ENCODE measurements at places on chromosomes 12 and 14.

DNA sequence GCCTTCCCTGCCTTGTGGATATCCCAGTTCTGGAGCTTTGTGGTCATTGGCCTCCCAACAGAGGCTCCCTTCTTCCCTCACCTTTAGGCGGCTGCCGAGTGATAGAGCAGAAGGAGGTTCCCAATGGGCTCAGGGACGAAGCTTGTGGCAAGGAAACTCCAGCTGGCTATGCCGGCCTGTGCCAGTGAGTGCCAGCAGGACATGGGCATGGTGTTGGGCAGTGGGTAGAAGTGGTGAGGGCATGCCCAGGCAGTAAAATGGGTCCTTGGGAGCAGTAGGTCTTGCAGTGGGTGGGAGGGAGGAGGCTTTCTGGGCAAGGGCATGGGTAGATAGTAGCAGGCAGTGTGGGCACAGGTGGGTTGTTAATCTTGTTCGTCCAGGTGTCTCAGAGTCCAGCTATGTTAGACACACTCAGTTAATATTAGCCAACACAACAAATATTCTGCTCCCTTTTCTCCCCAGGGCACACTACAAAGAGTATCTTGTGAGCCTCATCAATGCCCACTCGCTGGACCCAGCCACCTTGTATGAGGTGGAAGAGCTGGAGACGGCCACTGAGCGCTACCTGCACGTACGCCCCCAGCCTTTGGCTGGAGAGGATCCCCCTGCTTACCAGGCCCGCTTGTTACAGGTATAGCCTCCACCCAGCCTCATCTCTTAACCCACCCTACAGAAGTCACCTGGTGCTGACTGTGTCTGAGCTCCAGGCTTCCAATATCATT, 1.1 kb upstream of the IRF9 start:
- H3K27me3 ChIP-seq: no peaks in the 10 kb centered on the region
- peaks cover 42% of the 10 kb centered on the region for H3K36me3 ChIP-seq
- H3K27ac ChIP-seq: no peak overlapping the region
- peaks cover 30% of the 10 kb centered on the region for H3K4me1 ChIP-seq
- no peak overlapping the region for H3K4me3 ChIP-seq

GRCh38 chr12:93208011-93208410, 169.7 kb upstream of the NUDT4 start:
- peaks cover 8% of the 10 kb centered on the region for H3K36me3 ChIP-seq
- no peak for DNase-seq
- H3K4me1 ChIP-seq: no peaks in the 10 kb centered on the region
- no peaks in the 10 kb centered on the region for H3K27me3 ChIP-seq
- no peak overlapping the region for H3K4me3 ChIP-seq
- no peak overlapping the region for H3K27ac ChIP-seq

GRCh38 chr14:101102875-101103274, 199.4 kb upstream of the RTL1 start:
- no peak overlapping the region for H3K4me3 ChIP-seq
- DNase-seq: no peak
- H3K27me3 ChIP-seq: peaks cover 4% of the 10 kb centered on the region
- peaks cover 8% of the 10 kb centered on the region for H3K36me3 ChIP-seq
- H3K27ac ChIP-seq: no peak overlapping the region

GRCh38 chr12:2560356-2560755, 234.4 kb upstream of the FKBP4 start:
- no peak for DNase-seq
- H3K27me3 ChIP-seq: peaks cover 31% of the 10 kb centered on the region
- H3K4me1 ChIP-seq: peaks cover 29% of the 10 kb centered on the region
- no peaks in the 10 kb centered on the region for H3K36me3 ChIP-seq
- H3K4me3 ChIP-seq: no peak overlapping the region
- H3K27ac ChIP-seq: no peak overlapping the region

- peaks cover 91% of the 10 kb centered on the region for H3K27me3 ChIP-seq
- H3K36me3 ChIP-seq: peaks cover 27% of the 10 kb centered on the region
- DNase-seq: peak; percentile 47
- H3K27ac ChIP-seq: no peak overlapping the region
- peak overlapping the region; percentile 44 for H3K4me3 ChIP-seq
Observed at GRCh38 chr12:57765003-57765697, 1.7 kb downstream of the CYP27B1 start.

DNA sequence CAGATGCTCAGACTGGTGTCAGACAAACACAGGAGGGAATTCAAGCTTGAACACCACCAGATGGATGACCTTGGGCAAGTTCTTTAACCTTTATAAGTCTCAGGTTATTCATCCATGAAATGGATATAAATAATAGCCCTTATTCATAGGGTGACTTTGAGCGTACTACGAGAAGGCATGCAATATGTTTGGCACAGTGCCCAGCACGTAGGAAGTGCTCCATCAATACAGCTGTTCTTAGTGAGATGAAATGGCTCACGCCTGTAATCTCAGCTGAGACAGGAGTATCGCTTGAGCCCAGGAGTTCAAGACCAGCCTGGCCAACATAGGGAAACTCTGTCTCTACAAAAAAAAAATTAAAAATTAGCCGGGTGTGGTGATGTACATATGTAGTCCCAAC, 84.8 kb upstream of the FICD start:
- peaks cover 14% of the 10 kb centered on the region for H3K27me3 ChIP-seq
- H3K4me1 ChIP-seq: peaks cover 7% of the 10 kb centered on the region
- DNase-seq: no peak
- H3K36me3 ChIP-seq: no peaks in the 10 kb centered on the region
- H3K4me3 ChIP-seq: no peak overlapping the region

- H3K36me3 ChIP-seq: no peaks in the 10 kb centered on the region
- peaks cover 5% of the 10 kb centered on the region for H3K27me3 ChIP-seq
- DNase-seq: no peak
- no peak overlapping the region for H3K4me3 ChIP-seq
- H3K27ac ChIP-seq: no peak overlapping the region
Observed at GRCh38 chr12:12034344-12034743, 36.4 kb upstream of the BCL2L14 start.

- H3K36me3 ChIP-seq: no peaks in the 10 kb centered on the region
- no peak for DNase-seq
- H3K4me3 ChIP-seq: no peak overlapping the region
- peaks cover 14% of the 10 kb centered on the region for H3K27me3 ChIP-seq
- H3K27ac ChIP-seq: no peak overlapping the region
- no peaks in the 10 kb centered on the region for H3K4me1 ChIP-seq
Observed at GRCh38 chr14:54894995-54895394, 7.6 kb downstream of the GCH1 start.

- H3K36me3 ChIP-seq: no peaks in the 10 kb centered on the region
- H3K27me3 ChIP-seq: peaks cover 3% of the 10 kb centered on the region
- no peak overlapping the region for H3K27ac ChIP-seq
- no peak overlapping the region for H3K4me3 ChIP-seq
- DNase-seq: no peak
- H3K4me1 ChIP-seq: peaks cover 19% of the 10 kb centered on the region
Observed at GRCh38 chr12:69886109-69886508, 61.1 kb downstream of the MYRFL start.

GRCh38 chr14:71642715-71643114, 289.5 kb upstream of the RGS6 start:
- peaks cover 3% of the 10 kb centered on the region for H3K4me1 ChIP-seq
- no peak overlapping the region for H3K4me3 ChIP-seq
- no peak overlapping the region for H3K27ac ChIP-seq
- no peaks in the 10 kb centered on the region for H3K27me3 ChIP-seq

- H3K4me1 ChIP-seq: no peaks in the 10 kb centered on the region
- no peak for DNase-seq
- H3K36me3 ChIP-seq: no peaks in the 10 kb centered on the region
- no peak overlapping the region for H3K27ac ChIP-seq
Observed at GRCh38 chr14:27386391-27386790, 788.6 kb upstream of the NOVA1 start.

DNA sequence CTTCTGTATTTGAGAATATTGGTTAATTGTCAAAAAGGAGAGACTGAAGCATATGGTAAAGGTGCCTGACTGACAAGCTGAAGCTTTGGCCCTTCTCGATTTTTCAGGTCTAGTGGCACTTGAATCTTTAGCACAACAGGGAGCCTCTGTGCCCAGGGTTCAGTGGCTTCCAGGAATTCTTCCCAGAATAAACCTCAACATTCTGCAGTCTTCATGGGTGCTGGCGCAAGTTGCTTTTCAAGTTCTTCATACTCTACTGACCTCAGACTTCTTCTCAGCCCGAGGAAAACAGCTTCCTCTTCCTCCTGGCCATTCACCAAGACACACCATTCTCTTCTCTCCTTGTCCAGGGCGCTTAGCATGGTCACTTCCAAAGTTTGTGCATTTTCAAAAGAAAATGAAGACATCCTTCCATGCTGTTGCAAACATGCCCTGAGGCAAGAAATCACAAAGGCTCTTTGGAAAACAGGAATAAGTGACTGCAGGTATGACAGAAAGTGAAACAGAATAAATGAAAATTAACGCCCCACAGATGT, 89.9 kb downstream of the MGST1 start:
- H3K4me1 ChIP-seq: peaks cover 21% of the 10 kb centered on the region
- DNase-seq: no peak
- no peaks in the 10 kb centered on the region for H3K27me3 ChIP-seq
- H3K27ac ChIP-seq: no peak overlapping the region
- H3K36me3 ChIP-seq: no peaks in the 10 kb centered on the region

DNA sequence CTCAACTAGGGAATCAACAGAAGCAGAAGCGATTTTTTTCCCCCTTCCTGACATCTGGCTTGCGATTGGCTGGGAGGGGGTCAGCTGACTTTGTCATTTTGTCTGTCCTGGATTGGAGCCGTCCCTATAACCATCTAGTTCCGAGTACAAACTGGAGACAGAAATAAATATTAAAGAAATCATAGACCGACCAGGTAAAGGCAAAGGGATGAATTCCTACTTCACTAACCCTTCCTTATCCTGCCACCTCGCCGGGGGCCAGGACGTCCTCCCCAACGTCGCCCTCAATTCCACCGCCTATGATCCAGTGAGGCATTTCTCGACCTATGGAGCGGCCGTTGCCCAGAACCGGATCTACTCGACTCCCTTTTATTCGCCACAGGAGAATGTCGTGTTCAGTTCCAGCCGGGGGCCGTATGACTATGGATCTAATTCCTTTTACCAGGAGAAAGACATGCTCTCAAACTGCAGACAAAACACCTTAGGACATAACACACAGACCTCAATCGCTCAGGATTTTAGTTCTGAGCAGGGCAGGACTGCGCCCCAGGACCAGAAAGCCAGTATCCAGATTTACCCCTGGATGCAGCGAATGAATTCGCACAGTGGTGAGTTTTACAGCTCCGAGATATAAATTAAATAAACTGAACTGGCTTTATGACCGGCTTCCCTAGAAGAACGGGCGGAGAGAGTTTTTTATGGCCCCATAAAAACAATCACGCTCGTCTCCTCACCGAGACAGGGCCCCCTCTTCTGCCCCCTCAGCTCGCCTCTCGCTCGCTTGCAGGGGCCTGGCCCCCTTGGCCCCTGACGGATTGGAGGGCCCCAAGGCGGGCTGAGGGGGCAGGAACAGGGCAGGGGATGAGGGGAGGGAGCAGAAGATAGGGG, at the start of gene HOXC6:
Gene HOXC6 (plus strand): TSS at position 127 of the 888 bp plus-strand sequence. CDS start 82 bp downstream, at position 209.
- peaks cover 93% of the 10 kb centered on the region for H3K4me1 ChIP-seq
- H3K4me3 ChIP-seq: peak within 1 kb of the TSS; percentile 91
- peak within 1 kb of the TSS; percentile 99 for H3K27ac ChIP-seq
- peaks cover 2% of the 10 kb centered on the region for H3K27me3 ChIP-seq
- peaks cover 27% of the 10 kb centered on the region for H3K36me3 ChIP-seq

- peaks cover 89% of the 10 kb centered on the region for H3K27me3 ChIP-seq
- H3K4me1 ChIP-seq: peaks cover 31% of the 10 kb centered on the region
- peak overlapping the region; percentile 60 for H3K4me3 ChIP-seq
- no peaks in the 10 kb centered on the region for H3K36me3 ChIP-seq
- DNase-seq: no peak
Observed at GRCh38 chr14:74610866-74611649, 979 bp downstream of the LTBP2 start.
